B cell (primary cell): ENCODE measurements at places on chromosomes 4 and X.

DNA sequence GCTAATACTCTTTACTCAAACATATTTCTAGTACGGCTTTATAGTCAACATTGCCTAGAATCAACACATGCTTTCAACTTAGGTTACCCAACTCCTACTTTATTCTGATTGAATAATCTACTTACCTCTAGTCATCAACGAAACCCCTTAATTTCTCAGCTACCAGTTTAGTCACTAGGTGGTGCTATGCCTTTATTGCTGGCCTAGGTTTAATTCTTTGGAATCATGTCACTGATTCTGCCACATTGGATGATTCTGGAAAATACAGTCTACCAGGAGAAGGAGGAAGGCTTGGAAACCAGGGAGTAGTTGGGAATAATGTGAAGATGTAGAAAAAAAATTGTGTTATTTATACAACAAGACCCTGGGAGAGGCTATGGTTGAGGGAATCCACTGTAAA is 167.7 kb downstream of the DCAF12L2 start:
- H3K4me1 ChIP-seq = no peaks in the 10 kb centered on the region
- no peaks in the 10 kb centered on the region for H3K27me3 ChIP-seq
- no peak for DNase-seq
- no peaks in the 10 kb centered on the region for H3K36me3 ChIP-seq
- H3K27ac ChIP-seq = no peak overlapping the region

DNA sequence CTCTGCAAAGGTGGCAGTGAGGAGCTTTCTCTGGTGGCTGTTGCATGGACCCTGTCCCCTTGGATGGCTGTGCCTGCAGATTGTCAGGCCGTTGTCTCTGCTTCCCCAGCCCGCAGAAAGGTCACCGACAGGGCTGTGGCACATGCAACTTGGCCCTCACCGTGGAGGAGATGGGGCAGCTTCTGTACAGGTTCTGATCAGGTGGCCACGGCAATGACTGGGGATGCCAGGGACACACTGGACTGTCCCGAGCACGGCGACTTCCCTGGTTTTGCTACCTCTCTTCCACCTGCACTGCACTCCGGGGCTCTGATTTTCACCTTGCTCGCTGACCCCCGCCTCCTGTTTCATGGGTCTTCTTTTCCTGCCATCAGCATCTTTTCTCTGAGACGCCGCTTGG is 43.5 kb downstream of the DCTD start:
- no peaks in the 10 kb centered on the region for H3K36me3 ChIP-seq
- no peak for DNase-seq
- peaks cover 17% of the 10 kb centered on the region for H3K4me1 ChIP-seq
- H3K27me3 ChIP-seq = peaks cover 53% of the 10 kb centered on the region

DNA sequence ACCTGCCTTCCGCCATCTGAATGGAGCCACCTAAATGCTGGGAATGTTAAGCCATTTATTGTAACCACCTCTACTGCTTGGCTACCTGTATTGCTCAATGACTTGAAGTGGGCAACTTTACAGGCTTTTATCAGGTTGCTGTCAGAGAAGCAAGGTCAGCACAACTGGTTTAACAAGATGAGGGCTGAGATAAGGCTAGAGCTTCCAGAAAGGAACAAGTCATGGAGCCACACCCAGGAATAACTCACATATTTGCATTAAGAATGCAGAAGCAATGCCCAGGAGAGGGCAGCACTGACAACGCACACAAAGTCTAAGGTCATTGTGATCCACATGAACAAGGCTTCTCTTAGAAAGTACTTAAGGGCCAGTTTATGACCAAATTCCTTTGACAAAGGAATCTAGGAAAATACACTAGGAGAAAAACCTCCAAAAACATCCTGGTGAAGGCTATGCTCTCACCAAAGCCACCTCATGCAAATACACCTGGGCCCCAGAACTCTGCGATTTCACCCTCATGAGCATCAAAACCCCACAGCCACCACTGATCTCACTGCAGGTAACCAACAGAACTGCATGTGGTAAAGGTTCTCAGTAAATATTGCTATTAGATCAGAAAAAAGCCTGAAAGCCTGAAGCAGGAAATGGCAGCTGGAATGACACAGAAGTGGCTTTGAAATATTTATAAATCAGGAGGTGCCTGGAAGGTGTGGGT is 15.0 kb upstream of the STS start:
- H3K36me3 ChIP-seq = no peaks in the 10 kb centered on the region
- peak; percentile 39 for DNase-seq

GRCh38 chrX:103153661-103154060 is 60.7 kb upstream of the NXF3 start:
- no peaks in the 10 kb centered on the region for H3K4me1 ChIP-seq
- H3K36me3 ChIP-seq = no peaks in the 10 kb centered on the region
- H3K27me3 ChIP-seq = no peaks in the 10 kb centered on the region
- no peak overlapping the region for H3K4me3 ChIP-seq

DNA sequence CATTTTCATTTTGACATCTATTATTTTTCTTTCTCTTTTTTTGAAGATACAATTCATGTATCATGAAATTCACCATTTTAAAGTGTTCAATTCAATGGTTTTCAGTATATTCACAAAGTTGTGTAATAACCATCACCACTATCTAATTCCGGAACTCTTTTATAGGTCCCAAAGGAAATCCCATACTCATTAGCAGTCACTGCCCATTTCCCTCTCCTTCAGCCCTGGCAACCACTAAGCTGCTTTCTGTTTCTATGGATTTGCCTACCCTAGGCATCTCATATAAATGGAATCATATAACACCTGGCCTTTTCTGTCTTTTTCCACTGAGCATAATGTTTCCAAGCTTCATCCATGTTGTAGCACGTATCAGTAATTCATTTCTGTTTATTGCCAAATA is 3.2 kb upstream of the FGF2 start:
- H3K4me3 ChIP-seq = no peak overlapping the region
- peaks cover 17% of the 10 kb centered on the region for H3K4me1 ChIP-seq
- H3K27me3 ChIP-seq = peaks cover 32% of the 10 kb centered on the region
- no peaks in the 10 kb centered on the region for H3K36me3 ChIP-seq
- no peak overlapping the region for H3K27ac ChIP-seq

- no peak overlapping the region for H3K27ac ChIP-seq
- no peaks in the 10 kb centered on the region for H3K27me3 ChIP-seq
Observed at GRCh38 chr4:78647272-78647671, 95.7 kb downstream of the ANXA3 start.

GRCh38 chr4:26020083-26020668 is 106.2 kb downstream of the SMIM20 start:
- DNase-seq = no peak
- no peak overlapping the region for H3K27ac ChIP-seq
- H3K27me3 ChIP-seq = no peaks in the 10 kb centered on the region

GRCh38 chr4:6692806-6693205 is 872 bp upstream of the S100P start:
- no peak overlapping the region for H3K4me3 ChIP-seq
- no peak for DNase-seq
- H3K4me1 ChIP-seq = no peaks in the 10 kb centered on the region

GRCh38 chr4:123055943-123056342 is 133.5 kb upstream of the NUDT6 start:
- no peak overlapping the region for H3K27ac ChIP-seq
- H3K4me3 ChIP-seq = no peak overlapping the region
- H3K4me1 ChIP-seq = no peaks in the 10 kb centered on the region

GRCh38 chrX:148923631-148924030 is 423.2 kb downstream of the AFF2 start:
- H3K4me1 ChIP-seq = no peaks in the 10 kb centered on the region
- no peak overlapping the region for H3K4me3 ChIP-seq
- no peak for DNase-seq
- H3K36me3 ChIP-seq = no peaks in the 10 kb centered on the region
- H3K27ac ChIP-seq = no peak overlapping the region

GRCh38 chr4:109702950-109703663 is at the start of gene CASP6:
Gene CASP6 (minus strand): TSS chr4:109703445. CDS start chr4:109703395, 50 bp downstream.
- no peaks in the 10 kb centered on the region for H3K27me3 ChIP-seq
- H3K4me3 ChIP-seq = peak within 1 kb of the TSS; percentile 78
- DNase-seq = peak; percentile 78
- H3K4me1 ChIP-seq = peaks cover 18% of the 10 kb centered on the region
- peak within 1 kb of the TSS; percentile 57 for H3K27ac ChIP-seq
